ENCODE measurements at places on chromosomes 16 and 17.
A peak's percentile ranks its signal among the peaks of the same experiment; 100 is the strongest.

- no peak for DNase-seq
These were observed 1.0 kb upstream of the CDH16 start for GRCh38 chr16:66919569-66920298.

GRCh38 chr17:18920911-18921441 is 31.0 kb upstream of the SLC5A10 start:
- peak; percentile 66 for DNase-seq

- DNase-seq = no peak
These were observed 1357.4 kb upstream of the GOT2 start for GRCh38 chr16:60091529-60091928.

GRCh38 chr16:11114366-11115164 is 141.4 kb downstream of the SOCS1 start:
- DNase-seq = no peak

DNA sequence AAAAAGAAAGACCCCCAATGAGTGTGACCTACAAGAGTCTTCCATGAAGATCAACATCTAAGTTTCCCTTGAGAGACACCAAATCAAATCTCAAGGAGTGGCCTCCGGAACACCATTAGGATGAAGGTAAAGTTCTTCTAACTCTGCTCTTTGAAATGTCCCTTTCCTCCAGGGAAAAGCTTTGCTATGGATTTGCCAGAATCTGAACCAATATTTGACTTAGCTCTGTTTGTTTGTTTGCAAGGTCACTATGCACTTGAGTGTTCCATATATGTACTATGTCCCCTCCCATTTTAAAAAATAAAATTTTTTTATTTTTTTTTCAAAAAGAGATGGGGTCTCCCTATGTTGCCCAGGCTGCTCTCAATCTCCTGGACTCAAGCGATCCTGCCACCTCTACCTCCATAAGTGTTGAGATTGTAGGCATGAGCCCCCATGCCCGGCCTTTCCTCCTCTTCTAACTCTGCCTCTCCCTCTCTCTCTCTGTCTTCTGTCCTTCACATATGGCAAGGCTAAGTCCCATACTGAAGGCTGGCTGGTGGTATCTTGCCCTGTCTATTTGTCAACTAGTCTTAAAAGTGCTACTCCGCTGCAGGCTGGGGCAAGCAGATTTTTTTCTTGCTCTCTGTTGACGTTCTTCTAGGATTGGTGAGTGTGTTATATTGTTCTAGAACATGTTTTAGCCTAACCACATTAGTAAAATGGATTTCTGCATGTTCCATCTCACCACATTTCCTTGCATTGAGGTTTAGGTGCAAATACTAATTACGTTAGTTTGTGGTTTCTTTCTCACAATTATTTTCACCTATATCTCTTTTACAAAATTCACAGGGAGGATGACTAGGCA is 276.7 kb upstream of the DYNLRB2 start:
- DNase-seq = no peak

DNA sequence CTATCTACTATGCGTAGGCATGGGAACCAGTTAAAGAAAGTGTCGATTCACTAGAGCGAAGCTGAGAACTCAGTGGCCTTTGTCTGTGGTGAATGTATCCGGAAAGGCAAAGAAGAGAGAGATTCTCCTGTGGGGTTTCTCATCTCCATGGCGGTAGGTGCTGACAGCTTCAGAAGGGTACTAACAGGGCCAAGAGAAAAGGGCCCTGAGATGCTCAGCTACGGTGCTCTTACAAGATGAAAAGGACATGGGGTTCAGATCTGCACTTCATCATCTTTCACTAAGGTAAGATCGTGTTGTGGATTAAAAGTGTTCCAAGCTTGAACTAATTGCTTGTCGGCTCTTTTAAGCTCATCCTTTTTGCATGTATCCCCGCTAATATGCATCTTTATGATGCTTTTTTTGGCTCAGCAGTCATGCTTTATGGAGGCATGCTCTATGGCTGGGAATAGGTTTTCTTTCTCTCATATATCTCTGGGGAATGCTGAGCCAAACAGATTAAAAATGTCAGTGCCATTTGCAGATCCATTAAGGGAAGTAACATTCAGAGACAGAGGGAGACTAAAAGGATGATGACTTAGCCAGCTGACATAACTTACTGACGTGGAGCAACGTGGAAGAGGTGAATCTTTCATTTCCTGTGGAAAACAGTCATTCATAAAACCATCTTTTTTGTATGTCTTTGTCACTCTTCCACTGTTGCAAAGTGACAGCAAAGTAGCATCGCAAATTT is 29.9 kb downstream of the KCNJ16 start:
- DNase-seq = no peak

DNA sequence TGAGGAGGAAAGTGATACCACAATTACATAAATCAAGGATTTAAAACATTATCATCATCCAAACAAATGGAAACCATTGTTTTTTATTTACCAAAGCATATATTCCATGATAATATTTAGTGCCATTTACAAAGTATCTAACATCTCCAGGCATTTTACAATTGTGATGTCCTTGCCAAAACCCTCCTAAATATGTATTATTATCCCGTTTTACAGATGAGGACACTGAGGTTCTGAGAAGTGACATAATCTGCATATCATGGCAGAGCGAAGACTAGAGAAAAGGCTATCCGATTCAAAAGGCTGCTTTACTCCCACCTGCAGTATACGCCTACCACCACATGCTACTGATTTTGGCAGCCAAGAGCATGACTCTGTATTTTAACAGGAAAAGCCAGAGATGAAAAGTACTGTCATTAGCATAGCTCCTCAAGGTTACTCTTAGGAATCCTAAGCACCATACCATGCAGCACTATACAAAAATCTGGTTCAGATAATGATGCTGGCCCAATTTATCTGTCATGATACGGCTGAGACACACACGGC is 301.4 kb downstream of the CA10 start:
- no peak for DNase-seq

Data from GM12878 (cell line).